Bone marrow (tissue), 2 donors: ENCODE measurements at places on chromosomes 4 and X.

DNA sequence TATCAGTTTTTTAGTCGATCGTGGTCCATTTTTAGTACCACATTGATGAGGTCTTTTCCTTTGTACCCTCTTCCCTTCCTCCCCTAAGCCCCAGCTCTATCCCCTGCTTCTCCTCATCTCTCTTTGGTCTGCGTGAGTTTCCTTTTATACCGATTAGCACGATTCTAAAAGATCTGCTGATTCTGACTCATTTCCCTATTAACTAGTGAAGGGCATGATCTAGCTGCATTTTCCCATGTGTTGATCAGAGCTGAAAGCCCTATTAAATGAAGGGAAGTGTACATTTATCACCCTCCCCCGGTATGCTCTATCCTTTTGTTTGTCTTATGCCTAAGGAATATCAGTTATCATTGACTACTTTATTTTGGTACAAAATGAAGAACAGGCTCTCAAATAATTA, 181.7 kb upstream of the NPY2R start:
- DNase-seq, result no peak

GRCh38 chr4:164943192-164943591, 34.3 kb downstream of the TRIM61 start:
- DNase-seq, result no peak

DNA sequence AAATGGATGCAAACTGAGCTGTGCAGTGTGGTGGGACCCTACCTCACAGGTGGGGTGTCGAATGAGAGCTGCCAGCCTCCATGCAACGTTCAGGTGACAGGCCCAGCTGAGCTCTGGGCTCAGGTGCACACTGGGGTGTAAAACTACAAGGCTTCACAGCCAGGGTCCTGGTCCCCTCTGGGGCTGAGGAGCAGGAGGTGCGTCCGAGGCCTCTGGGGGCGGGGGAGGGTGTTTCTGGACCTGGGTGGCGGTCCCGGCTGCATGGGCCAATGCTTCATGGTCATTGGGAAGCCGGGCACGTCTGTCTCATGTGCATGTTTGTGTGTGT, 26.5 kb upstream of the SORCS2 start:
- DNase-seq, result no peak

DNA sequence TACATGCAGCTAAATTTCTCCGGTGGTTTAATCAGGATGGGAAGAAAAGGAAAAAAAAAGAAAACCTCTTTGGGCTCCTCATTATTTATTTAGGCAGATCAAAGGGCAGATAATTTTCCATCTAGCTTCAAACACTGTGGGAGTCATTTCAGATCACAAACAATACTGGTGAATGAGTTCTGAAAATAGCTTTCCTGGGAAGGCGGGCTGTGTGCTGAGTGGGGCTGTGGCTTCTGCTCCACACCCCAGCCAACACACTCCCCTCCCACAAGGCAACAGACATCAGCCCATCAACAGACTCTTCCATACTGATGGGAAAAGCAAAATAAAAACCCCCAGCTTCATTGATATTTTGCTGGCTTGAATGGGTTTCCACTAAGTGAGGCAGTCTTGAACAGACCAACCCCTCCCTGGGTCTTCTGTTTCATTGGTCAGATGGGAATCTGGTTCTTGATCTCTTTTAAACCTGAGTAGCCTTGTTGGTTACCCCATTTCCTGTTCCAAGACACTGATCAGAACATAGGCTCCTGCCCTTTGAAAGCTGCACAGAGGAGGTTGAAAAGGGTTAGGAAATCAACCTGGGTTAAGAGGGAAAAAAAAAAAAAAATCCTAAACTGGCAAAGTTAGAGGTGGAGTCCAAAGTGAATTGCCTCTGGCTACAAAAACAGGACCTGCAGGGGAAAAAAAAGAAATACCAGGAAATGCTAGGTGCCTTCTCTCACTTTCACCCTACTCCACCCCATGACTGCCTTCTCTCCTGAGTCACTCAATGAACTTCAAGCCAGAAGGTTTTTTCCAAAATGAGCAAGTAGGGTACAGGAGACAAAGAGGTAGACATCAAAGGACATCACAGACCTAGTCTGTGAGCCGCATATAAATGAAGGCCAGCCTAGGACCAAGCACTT, 20.0 kb downstream of the AMOT start:
- no peak for DNase-seq

DNA sequence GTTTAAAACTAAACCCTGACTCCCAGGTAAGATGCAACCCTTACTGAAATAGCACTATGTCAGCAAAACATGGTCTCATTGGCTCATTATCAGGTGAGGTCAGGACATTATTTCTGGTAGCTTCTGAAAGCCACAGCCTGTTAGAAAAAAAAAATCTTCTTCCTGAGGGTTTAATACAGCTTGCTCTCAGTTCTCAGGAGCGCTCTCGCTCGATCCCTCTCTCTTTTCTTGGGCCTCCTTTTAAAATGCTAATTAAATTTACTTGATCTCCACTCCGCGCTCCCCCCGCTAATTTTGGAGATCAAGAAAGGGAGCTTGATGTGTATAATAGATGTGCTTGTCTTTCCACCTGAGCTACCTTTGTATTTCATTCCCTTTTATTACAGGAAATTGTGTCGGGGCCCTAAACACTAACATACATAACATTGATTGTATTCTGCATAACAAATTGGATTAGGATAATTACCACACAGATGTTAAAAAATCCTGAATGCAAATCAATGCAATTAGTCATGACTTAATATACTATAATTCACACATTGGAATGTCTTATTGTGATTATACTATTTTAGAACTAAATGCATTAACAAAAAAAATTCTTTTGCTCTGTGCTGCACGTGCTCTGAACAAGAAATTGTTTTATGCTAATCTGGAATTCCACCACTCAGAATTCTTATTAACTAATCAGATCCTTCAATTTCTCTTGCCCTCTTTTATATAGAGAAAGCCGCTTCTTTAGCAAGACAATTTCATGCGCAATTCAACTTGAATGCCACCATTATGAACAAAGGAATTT, 101.6 kb upstream of the TEX13D start:
- no peak for DNase-seq

GRCh38 chrX:16222151-16222550, 54.9 kb downstream of the MAGEB17 start:
- DNase-seq, result no peak

DNA sequence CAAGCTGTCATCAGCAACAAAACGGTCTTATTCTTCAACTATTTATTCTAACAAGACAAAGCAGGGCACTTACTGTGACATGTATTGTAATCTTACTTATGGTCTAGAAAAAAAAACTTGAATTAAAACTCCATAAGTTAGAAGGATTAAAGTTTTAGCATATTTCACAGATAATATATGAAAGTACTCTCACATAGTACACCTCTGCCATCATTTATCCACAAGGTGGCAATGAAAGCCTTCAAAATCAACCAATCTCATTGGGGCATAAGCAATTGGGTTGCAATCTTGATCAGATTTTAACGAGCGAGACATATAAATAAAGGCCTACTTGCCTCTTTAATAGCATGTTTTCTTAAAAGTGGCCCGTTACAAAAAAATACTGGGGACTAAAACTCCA, 1382.9 kb downstream of the FAM133A start:
- DNase-seq, result no peak

- no peak for DNase-seq
Observed at GRCh38 chr4:38162240-38162784, 202.1 kb downstream of the PTTG2 start.

GRCh38 chr4:189294574-189294973, 646.1 kb upstream of the FRG1 start:
- DNase-seq, result no peak

DNA sequence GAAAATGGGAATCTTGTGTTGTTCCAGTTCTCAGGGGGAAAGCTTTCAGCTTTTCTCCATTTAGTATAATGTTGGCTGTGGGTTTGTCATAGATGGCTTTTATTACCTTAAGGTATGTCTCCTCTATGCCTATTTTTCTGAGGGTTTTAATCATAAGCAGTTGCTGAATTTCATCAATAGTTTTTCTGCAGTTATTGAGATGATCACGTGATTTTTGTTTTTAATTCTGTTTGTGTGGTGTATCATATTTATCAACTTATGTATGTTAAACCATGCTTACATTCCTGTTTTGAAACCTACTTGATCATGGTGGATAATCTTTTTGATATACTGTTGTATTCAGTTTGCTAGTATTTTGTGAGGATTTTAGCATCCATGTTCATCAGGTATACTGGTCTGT, 66.8 kb upstream of the CENPE start:
- DNase-seq, result no peak

DNA sequence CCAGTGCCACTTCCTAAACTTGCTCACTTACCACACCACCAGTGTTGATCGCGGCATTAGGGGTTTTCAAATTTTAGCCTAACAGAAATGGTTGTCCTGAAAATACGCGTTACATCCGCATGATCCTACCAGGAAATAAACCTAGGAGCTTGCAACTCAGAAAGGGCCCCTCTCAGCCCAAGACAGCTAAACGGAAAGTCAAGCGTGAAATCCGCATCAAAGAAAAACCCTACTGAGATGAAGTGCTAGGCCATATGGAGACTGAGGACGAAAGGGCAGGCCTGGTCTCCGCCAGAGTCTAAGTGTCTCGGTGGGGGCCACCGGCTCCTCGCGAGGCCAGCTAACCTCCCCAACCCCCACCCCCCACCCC, 626 bp downstream of the YTHDC1 start:
- DNase-seq, result peak; percentile 59

- no peak for DNase-seq
Observed at GRCh38 chrX:65987811-65988210, 52.1 kb downstream of the VSIG4 start.

- no peak for DNase-seq
Observed at GRCh38 chrX:38142610-38143009, 78.1 kb downstream of the SRPX start.

GRCh38 chr4:95949808-95950207, 109.9 kb downstream of the PDHA2 start:
- DNase-seq, result no peak

DNA sequence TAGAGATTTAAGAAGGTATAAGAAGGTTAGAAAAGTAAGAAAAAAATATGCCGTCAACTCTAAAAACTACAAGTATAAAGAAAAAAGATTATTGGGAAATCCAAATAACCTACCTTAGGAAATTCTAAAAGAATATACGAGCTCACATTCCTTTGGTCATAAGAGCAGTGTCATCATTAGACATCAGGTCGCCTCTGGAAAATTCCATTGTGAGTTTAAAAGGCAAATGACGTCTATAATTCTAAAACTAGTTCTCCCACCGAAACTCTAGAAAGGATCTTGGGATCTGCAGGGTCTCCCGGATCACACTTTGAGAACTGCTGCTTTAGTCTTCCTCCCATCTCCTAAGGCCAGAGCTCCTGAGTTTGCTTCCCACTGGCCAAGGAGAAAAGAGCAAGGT, 518 bp upstream of the SAT1 start:
- no peak for DNase-seq

GRCh38 chrX:134544513-134545151, 84.7 kb downstream of the HPRT1 start:
- DNase-seq, result no peak

DNA sequence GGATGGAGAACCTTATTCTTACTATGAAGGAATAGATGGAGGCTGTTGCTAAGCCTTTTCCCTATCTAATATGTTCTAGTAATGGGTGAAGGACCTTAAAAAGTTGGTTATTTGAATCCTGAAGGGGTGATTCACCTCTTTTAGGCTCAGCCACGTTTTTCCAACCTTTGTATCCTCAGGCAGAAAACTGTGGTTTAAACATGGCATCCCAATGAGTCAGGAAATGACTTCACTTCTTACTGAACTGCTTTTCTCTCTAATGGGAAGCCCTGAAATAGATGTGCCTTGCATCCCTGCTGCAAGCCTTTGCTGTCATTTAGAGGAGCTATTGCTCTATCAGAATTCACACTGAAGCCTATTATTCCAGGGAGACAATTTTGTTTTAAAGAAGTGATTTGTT, 191.0 kb upstream of the ARX start:
- no peak for DNase-seq

GRCh38 chrX:109632906-109633504, 8.0 kb upstream of the KCNE5 start:
- no peak for DNase-seq

DNA sequence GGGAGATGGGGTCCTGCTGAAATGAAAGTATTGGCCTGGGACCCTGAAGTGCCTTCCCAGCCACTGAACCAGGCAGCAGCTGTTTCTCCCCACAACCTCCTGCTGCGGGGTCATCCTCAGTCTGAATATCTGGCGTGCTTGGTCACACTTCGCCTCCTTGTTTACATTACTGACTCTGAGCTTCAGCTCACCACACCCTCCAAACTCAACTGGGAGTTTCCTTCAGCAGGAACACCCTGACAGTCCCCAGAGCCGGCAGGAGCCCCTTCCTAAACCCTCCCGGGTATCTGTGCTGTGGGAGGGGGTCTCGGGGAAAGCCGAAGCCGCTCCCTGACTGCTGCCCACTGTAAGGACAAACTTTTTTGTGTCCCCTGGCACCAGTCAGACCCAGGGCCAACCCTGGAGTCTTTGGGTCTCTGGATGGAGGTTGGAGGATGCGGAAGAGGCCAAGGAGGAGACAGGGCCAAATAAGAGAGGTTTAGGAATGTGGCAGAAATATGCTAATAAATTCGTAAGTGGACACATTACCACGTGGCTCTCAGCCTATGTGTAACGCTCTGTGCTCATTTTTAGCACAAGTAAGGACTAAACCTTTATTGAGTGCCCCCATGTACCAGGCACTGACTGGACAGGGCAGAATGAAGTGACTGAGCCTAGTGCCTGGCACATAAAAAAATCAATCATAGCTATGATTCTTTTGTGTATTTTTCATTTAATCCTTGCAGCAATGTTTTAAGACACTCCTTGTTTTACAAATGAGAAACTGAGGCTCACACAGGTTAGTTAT, 20.7 kb downstream of the FHDC1 start:
- no peak for DNase-seq

DNA sequence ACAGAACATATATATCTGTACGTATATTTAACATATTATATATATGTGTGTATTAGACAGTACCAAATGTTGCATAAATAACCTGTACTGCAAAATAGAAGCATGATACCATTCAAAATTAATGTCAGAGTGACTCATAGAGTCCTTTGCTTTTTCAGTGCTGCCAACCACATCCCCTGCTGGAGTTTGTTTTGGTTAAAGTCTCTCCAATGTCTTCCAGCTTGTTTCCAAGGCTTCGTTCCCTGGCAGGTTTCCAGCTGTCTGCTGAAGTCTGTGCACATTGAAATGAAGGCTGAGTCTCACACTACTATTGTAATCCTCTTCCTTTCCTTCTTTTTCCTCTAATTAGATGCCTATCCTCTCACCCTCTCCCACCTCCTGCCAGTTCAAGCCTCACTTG, 14.9 kb downstream of the NRK start:
- no peak for DNase-seq

- no peak for DNase-seq
Observed at GRCh38 chr4:128682942-128683666, 126.4 kb upstream of the JADE1 start.

DNA sequence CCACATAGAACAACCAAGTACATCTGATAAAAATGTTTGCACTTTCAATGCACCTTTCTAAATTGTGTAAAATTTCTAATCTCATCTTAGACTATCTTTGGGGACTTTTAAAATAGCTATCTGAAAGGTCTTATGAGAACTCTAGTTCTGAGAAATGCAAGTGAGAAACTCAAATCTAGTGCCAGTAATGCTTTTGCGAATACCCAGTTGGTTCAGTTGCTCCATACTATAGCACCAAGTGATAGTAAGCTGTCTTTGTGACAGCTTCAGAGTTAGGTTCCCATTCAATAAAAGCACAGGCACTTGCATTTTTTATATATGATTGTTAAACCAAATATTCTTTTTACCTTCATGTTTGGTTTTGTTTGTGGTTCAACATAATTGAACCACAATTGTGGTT, 4.5 kb upstream of the ITM2A start:
- no peak for DNase-seq

GRCh38 chr4:39732728-39733127, 34.8 kb downstream of the UBE2K start:
- DNase-seq, result no peak
